Right ventricle myocardium inferior (tissue), 1 donor: ENCODE measurements at places on chromosomes 16 and 17.

- DNase-seq = no peak
Observed at GRCh38 chr17:45935710-45936509, 41.6 kb downstream of the MAPT start.

DNA sequence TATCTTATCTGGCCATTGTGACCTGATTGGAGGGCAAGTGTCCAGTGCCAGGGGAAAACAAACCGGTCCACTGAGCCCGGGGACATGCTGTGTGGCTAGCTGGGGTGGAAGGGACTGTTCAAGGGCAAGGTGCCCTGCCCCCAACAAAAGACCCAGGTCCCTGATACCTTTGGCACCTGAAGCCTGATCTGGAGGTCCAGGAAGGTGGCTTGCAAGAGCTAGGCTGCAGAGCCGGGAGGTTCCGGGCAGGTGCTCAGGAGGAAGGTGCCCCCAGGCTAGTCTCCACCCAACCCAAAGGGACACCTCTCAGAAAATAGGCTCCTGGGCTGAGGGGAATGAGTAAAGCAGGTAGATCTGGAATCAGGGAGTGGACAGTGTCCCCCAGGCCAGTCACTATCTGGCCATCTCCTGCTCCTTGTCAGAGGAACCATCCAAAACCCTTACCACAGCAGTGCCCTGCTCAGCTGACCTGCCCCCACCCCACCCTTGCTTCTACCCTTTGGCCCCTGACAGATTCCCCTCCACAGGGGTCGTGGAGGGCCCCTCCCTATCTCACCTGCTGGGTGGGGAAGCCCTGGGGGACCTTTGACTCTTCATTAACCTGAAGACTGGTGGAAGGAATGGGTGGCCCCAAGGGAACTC is 6.2 kb downstream of the NAT9 start:
- no peak for DNase-seq

- DNase-seq = no peak
Observed at GRCh38 chr16:56691885-56692284, 9.6 kb downstream of the MT1X start.

DNA sequence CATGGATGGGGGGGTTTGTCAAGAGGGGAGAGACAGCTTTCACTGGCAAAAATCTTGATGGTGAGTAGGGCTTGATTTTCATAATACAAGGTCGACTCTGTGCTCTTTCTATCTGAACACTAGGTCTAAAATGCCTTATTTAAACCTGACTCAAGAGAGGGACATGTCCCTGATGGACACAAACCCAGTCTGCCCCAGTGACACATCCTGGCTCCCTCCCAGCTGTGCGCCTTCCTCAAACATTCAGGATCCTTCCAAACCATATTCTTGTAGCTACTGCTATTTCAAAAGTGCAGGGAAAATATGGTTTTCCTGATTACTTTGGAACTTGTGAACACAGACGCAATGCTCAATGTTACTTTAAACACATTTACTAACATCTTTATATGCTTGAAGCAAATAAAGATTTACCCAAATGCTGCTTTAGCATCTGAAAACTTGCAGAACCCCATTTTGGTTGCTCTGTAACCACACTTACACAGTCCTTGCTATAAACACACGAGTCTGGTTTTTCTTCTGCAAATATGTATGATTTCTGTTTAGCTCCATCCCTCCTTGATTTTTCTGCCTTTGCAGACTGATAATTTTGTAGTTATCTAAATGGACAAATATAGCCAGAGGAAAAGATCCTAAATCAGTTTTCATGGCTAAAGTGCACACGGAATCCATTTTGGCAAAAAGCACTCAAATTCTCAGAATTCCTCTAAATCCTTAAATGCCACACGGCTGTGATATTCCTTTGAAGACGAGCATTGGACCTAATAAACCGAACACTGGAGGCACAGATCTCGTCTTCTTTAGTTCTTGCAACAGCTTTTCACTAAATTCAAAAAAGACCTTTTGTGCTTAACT is 499.9 kb upstream of the ZFHX3 start:
- no peak for DNase-seq

DNA sequence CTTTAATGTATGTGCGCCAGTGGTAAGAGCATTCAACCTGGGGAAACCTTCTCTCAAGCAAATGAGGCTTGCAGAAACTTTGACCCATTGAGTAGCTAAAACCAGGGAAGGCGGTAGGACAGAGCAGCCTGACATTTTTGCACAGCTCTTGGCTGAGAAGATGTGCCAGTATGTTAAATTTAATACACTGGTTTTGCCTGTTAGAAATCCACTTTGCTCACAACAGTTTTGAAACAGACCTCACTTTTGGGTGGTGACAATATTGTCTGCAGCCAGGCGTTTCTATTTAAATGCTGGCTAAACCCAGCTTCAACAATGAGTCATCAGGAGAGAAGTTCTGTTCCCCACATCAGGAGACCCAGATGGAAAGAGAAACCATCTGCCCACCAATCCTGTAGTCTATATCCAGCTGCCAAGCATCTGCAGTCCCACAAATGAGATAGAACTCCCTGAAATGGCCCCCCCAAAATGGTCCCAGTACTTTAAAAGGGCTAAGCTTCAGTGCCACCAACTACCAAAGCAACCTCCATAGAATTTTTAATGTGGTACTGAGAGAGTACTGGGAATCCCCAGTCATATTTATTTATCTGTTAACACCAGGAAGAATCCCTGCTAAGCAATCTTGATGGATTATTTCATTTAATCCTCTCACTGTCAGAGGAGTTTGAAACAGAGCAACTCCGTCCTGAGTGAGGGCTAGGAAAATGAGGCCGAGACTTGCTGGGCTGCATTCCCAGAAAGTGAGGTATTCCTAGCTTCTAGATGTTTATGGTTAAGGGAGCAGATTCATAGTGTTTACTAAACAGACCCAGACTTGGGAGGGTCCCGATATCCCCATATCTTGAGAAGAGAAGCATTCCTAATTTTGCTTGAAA is 29.0 kb upstream of the CLEC3A start:
- no peak for DNase-seq

DNA sequence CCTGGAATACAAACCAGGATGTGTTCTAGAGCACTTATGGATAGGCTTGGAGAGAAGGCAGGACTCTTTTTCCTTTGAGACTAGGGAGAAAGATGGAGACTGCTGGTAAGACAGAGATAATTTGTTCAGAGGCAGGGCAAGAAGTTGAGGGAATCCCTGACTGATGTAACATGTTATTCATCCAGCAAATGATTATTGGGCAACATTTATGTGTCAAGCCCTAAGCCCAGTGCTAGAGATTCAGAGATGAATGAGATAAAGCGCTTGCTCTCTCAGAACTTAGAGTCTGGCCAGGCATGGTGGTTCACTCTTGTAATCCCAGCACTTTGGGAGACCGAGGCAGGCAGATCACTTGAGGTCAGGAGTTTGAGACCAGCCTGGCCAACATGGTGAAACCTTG is 47.8 kb upstream of the NUFIP2 start:
- DNase-seq = no peak

GRCh38 chr17:80769936-80770625 is 221.6 kb upstream of the CHMP6 start:
- no peak for DNase-seq

DNA sequence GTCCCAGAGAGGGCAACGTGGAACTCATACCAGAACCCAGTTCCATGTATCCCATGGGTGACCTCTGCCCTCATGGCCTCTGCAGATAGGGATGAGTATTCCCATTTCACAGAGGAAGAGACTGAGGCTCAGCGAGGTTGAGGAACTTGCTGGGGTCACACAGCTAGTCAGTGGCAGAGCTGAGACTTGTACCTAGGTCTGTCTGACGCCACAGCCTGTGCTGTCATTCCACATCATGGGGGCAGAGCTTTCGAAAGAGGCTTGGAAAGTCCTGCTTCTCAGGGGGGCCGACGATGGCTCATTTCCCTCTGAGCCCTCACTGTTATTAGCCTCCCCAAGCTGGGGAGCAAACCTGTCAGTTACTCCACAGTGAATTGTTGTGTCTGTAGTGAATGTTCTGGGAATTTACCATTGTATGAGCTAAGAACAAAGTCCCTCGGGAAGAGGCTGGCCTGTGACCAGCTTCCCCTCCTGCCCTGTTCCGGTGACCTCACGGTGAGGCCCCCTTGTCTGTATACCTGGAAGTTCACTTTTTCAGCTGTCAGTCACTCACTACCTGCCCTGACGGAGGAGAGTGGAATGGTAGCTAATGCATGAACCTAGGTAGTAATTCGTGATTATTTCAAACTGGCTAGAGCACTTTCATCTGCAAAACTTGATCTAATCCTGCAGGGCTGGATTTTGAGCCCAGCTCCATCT is 8.9 kb downstream of the METTL22 start:
- DNase-seq = no peak

DNA sequence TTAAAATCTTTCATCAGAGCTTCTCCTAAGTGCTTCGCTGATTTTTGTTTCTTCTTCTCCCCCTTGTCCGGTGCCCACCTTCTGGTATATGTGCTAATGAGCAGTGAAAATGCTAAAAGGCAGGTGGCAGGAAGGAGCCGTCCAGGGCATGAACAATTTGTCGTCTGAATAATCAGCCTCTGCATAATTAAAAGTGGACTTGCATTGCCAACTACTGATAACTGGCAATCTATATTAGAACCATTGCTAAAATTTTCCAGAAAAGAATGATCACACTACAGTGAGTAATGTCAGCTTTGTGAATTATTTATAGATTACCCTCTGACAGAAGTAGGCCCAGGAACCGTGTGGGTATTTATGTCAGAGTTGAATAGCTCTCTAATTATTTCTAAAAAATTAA is 28.1 kb downstream of the SERPINF1 start:
- no peak for DNase-seq

DNA sequence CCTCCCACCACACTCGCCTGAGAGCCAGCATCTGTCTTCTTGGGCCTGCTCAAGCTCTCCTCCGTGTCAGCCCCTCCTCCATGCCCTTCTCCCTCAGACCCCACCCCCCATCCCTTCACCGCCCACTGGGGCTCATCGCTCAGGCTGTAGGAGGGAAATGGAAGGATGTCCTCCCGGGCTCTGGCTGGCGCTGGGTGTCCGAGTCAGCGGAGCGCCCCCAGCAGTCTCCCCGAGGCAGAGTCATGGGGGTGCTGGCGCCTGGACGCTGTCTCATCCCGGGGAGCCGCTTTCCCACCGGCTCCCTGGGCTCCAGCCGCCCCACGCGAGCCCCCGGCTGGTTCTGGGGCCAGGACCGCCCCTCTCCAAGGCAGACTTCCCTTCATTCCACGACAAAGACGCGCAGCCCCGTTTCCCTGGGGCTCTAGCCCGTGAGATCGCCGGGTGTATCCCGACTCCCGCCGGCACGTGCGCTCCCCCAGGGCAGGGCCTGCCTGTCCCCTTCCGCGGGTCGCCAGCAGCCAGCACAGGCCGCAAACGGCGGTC is 428 bp upstream of the ANTKMT start:
- no peak for DNase-seq
